ENCODE measurements at places on chromosomes 6 and 20.

- H3K36me3 ChIP-seq: no peaks in the 10 kb centered on the region
- peak; percentile 70 for DNase-seq
- H3K27me3 ChIP-seq: no peaks in the 10 kb centered on the region
- peaks cover 31% of the 10 kb centered on the region for H3K4me1 ChIP-seq
- H3K27ac ChIP-seq: no peak overlapping the region
- H3K4me3 ChIP-seq: no peak overlapping the region
These were observed 92.6 kb downstream of the RNGTT start for GRCh38 chr6:88870717-88871330.

GRCh38 chr6:41239467-41240159 is 11.5 kb downstream of the TREML4 start:
- H3K4me1 ChIP-seq: no peaks in the 10 kb centered on the region
- DNase-seq: no peak
- H3K27ac ChIP-seq: no peak overlapping the region
- peaks cover 37% of the 10 kb centered on the region for H3K27me3 ChIP-seq

GRCh38 chr6:151796842-151797530 is 10.5 kb upstream of the ESR1 start:
- no peaks in the 10 kb centered on the region for H3K27me3 ChIP-seq
- H3K36me3 ChIP-seq: no peaks in the 10 kb centered on the region
- H3K4me1 ChIP-seq: no peaks in the 10 kb centered on the region
- H3K4me3 ChIP-seq: no peak overlapping the region

DNA sequence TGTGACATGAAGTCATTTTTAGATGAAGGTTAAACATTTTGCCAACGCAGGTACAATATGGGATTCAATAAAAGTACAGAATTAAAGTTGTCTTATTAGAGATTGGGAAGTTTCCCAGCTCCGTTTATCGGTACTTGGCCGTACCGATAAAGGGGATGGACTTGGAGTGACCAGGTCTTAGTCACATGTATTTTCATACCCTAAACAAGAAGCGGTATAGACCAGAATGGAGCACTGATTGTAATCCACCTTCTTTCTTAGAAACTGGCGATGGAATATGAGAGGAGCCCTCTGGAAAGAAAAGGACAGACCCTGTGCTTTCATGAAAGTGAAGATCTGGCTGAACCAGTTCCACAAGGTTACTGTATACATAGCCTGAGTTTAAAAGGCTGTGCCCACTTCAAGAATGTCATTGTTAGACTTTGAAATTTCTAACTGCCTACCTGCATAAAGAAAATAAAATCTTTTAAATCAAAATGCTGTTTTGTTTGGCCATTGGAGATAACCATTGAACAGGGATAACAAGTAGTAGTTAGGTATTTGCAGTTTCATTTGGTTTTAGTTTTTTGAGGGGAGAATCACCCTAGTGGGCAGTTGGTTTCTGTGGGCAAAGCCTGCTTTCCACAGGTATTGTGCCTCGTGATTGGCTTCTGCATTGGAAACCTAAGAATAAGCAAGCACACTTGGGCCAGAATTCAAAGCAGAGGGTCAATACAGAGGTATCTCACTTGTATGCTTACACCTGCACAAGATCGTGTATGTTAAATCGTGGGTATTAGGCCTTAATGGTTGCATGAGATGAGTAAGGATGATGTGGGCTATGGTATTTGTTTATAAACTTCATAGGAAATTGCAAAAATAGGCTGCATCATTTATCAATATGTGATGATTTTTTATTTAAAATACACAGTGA is 11.2 kb upstream of the ZNFX1 start:
- no peaks in the 10 kb centered on the region for H3K27me3 ChIP-seq
- H3K4me3 ChIP-seq: no peak overlapping the region
- DNase-seq: no peak
- H3K4me1 ChIP-seq: peaks cover 26% of the 10 kb centered on the region
- H3K27ac ChIP-seq: peak overlapping the region; percentile 51
- H3K36me3 ChIP-seq: peaks cover 71% of the 10 kb centered on the region

GRCh38 chr20:41958391-41958790 is 340.2 kb upstream of the CHD6 start:
- no peaks in the 10 kb centered on the region for H3K36me3 ChIP-seq
- H3K27ac ChIP-seq: no peak overlapping the region
- H3K4me3 ChIP-seq: no peak overlapping the region
- DNase-seq: no peak

- peak; percentile 26 for DNase-seq
- H3K27me3 ChIP-seq: peaks cover 14% of the 10 kb centered on the region
- H3K4me1 ChIP-seq: no peaks in the 10 kb centered on the region
- no peaks in the 10 kb centered on the region for H3K36me3 ChIP-seq
- H3K4me3 ChIP-seq: no peak overlapping the region
These were observed 41.5 kb downstream of the SNRPB start for GRCh38 chr20:2429051-2429450.

DNA sequence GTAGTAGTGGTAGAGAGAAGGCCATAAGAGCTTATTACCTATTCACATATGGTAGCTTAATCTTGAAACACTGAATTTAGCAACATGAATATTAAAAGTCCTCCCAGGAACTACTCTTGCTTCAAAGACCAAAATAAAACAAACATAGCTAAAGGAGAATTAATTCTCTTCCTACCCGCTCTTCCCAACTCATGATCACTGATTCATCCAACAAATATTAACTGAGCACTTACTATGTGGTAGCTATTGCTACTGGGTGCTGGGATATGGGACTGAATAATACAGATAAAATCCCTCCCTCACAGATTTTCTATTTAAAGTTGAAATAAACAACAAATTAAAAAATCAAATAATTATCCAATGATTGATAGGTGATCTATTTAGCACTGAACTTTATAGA is 287.1 kb downstream of the BTBD9 start:
- peaks cover 18% of the 10 kb centered on the region for H3K4me1 ChIP-seq
- H3K27ac ChIP-seq: no peak overlapping the region
- H3K27me3 ChIP-seq: no peaks in the 10 kb centered on the region

DNA sequence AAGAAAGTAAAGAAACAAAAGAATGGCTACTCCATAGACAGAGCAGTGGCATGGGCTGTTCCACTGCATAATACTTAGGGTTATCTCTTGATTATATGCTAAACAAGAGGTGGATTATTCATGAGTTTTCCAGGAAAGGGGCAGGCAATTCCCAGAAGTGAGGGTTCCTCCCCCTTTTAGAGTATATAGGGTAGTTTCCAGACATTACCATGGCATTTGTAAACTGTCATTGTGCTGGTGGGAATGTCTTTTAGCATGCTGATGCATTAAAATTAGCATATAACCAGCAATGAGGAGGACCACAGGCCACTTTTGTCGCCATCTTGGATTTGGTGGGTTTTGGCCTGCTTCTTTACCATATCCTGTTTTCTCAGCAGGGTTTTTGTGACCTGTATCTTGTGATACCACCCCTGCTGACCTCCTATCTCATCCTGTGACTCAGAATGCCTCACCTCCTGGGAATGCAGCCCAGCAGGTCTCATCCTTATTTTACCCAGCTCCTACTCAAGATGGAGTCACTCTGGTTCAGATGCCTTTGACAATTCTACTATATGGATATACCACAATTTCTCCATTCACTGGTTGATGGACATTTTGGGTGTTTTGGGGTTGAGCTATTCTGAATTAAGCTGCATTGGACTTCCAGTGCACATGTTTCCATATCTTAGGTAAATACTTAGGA is 280.6 kb downstream of the FARS2 start:
- no peaks in the 10 kb centered on the region for H3K36me3 ChIP-seq
- no peak overlapping the region for H3K4me3 ChIP-seq
- H3K4me1 ChIP-seq: peaks cover 28% of the 10 kb centered on the region
- peak; percentile 17 for DNase-seq

- peaks cover 25% of the 10 kb centered on the region for H3K27me3 ChIP-seq
- no peak overlapping the region for H3K4me3 ChIP-seq
- no peaks in the 10 kb centered on the region for H3K4me1 ChIP-seq
- no peaks in the 10 kb centered on the region for H3K36me3 ChIP-seq
These were observed 70.7 kb upstream of the TAB2 start for GRCh38 chr6:149246691-149247384.

GRCh38 chr6:108592371-108593337 is 31.9 kb downstream of the FOXO3 start:
- H3K36me3 ChIP-seq: no peaks in the 10 kb centered on the region
- H3K4me1 ChIP-seq: peaks cover 60% of the 10 kb centered on the region
- H3K4me3 ChIP-seq: peak overlapping the region; percentile 39
- H3K27me3 ChIP-seq: no peaks in the 10 kb centered on the region

DNA sequence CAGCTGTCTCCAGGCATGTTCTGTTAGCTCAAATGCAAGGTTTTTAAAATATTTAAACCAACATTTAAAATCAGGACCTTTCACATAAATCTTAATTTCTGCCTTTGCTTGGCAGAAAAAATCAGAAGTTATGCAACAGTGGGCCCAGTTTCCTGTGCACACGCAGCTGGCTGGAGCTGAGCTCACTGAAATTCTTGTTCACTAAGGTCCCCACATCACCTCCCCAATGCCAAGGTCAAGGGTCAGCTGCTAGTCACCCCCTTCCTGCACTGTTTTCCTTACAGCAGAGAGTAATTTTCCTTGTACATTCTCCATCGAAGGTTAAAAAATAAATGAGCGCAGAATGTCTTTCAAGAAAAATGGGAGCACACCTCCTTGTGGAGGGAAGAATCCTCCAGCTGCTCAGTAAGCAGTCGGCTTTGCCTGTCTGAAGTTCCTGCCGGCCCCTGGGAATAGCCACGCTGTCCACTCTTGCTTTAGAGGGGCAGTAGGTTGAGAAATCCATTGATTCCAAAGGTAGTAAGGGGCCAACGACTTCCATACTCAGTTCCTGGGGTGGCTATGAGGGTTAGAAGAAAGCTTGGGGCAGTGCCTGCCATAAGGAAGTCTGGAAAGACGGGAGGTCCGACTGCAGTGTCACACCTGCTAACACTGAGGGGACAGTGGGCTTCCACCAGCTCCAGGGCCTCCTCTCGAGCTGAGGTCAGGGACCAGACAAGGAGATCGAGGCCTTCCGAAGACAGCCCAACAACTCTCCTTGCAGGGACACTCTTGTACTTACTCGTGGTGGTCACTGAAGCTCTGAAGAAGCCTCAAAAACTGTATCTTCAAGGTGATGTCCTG is 56.8 kb downstream of the MYH7B start:
- H3K4me1 ChIP-seq: peaks cover 1% of the 10 kb centered on the region
- H3K27ac ChIP-seq: no peak overlapping the region
- no peaks in the 10 kb centered on the region for H3K27me3 ChIP-seq
- H3K4me3 ChIP-seq: no peak overlapping the region
